ENCODE measurements at places on chromosomes 2 and 18.

- no peak for DNase-seq
Measured at GRCh38 chr2:46917628-46918027, 2.0 kb upstream of the MCFD2 start.

- DNase-seq, result no peak
Measured at GRCh38 chr18:9829397-9829712, 56.4 kb upstream of the TXNDC2 start.

GRCh38 chr2:98607741-98608115 is 584 bp downstream of the COA5 start:
- DNase-seq, result no peak

DNA sequence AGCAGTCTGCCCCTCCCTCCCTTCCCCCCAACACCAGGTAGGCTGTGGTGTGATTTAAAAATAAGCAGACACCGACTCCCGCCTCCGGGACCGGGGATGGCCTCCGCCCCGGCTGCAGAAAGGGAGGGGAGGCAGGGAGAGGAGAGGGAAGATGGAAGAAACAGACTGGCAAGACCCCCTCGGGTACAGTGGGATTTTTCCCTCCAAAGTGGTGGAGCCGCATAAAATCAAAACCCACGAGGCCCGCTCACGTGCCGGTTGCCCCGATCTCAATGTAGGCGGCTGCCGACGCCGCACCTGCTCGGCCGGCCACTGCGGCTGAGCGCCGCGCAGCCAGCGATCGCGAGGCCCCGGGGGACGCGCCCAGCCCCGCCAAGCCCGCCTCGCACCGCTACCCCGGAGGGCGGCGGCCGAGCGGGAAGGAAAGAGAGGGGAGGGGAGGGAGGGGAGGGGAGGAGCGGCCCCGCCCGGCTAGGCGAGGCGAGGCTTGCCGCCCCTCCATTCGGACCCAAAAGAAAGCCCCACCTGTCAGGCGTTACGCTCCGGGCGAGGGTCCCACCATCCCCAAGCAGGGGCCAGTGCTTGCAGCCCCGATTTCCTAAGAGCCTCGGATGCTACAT is 811 bp downstream of the ADD2 start:
- DNase-seq, result no peak

GRCh38 chr18:40249390-40250080 is 1705.5 kb upstream of the PIK3C3 start:
- DNase-seq, result no peak

DNA sequence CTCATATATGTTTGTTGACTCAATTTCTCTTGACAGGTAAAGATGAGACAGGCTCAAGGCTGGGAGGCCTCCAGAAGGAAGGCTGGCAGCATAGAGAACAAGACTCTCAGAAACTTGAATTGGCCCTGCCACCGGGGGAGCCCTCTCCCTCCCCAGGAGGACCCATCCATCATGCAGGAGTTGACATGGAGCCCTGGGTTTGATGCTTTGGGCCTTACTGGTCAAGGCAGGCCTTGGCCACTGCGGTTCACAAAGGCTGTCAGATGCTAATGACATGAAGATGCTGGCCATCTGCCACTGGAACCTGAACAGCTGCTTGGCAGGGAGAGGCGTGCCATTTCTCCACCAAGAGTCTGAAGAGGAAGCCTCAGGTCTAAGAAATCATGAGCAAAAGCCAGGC is 193.6 kb downstream of the MTCL1 start:
- no peak for DNase-seq

Measured in fibroblast of skin of back (primary cell).